ENCODE measurements at places on chromosomes 3 and 15. TPM values are rescaled to one million over a fixed set of nuclear protein-coding genes. Genes with fewer than 3 reads are reported as not detected.

DNA sequence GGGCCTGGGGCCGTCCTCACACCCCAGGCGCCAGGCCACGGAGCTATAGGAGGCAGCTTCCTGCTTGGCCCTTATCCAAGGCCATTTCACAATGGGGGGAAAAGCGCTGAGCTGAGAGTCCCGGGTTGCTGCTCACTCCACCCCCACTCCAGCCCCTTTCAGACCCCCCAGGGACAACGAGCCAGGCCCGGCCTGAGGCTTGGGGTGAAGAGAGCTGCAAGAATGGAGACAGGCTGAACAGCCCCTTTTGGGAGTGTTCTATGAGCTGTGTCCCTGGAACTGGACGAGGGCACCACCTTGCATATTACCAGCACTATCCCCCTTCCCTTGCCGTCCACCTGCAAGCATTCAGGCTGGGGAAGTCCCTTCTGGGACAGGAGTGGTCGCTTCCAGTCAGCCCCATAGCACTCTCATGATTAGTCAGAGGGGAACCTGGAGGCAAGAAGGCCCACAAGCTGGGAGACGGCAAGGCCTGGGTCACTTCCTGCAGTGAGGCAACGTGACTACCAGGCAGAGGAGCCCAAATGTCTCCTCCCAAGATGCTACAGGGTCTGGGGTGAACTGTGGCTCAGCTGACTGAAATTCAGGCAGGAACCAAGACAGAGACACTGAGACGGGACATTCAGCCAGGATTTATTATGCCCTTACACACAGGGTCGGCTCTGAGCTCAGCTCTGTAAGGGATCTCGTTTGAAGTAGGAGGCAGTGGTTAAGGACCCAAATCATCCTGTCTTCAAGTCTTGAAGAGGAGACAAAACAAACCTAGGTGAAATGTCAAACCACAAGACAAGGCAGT, 8.6 kb upstream of the SRP14 start:
- DNase-seq: no peak

DNA sequence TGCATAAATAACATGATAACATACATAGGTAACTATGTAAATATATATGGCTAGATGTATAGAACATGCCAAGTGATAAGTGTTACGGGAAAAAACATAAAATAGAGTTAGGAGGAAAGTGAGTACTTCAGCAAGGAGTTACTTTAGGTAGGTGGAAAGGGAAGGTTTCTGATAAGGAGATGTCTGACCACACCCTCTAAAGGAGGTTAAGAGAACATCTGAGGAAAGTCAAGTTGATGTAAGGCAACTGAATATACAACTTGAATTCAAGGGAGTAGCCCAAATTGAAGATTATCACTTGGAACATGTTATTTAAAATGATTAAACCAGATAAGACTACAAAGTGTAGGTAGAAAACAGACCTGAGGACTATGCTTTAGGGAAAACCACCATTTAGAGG, 13.8 kb downstream of the PIERCE2 start:
- no peak for DNase-seq

CDHR4 gene
- total RNA-seq: 6.0 TPM

COPB2 gene
- total RNA-seq: 92.2 TPM

SGO1 gene
- 2.3 TPM for total RNA-seq

ITGA11 gene
- 3.8 TPM for total RNA-seq

GRCh38 chr15:36778531-36778930, 199.1 kb downstream of the CDIN1 start:
- DNase-seq: no peak

DNA sequence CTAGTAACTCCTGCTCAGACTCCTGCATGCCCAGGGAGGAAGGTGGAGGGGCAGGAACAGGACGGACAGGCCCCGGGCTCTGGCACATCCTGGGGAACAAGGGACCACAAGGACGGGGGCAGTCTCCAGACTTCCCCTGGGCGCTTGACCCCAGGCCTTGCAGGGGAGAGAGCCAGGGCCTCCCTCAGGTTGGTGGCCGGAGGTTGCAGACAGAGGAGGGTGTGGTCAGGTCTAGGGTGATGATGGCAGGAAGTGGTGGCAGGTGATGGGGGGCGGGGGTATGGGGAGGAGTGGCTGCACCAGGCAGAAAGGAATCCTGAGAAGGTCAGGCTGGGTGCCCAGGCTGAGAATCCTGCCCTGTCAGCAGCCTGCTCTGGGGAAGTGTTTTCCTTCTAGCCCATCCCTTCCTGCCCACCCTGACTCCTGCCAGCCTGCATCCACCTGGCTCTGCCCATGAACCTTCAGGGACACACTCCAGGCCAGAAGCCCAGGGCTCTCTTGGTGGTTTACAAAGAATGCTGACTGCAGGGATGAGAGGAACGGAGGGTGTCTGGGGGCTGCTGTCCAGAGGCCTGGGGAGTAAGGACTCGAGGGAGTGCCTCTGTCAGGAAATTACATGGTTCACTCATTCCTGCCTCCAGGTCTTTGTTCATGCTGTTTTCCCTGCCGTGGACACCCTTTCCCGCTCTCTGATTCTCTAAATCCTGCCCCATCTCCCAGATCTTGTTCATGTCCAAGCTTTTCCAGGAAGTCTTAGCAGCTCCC, 15.8 kb downstream of the LOXL1 start:
- no peak for DNase-seq

GRCh38 chr3:29789686-29790085, 508.8 kb downstream of the RBMS3 start:
- no peak for DNase-seq

DNA sequence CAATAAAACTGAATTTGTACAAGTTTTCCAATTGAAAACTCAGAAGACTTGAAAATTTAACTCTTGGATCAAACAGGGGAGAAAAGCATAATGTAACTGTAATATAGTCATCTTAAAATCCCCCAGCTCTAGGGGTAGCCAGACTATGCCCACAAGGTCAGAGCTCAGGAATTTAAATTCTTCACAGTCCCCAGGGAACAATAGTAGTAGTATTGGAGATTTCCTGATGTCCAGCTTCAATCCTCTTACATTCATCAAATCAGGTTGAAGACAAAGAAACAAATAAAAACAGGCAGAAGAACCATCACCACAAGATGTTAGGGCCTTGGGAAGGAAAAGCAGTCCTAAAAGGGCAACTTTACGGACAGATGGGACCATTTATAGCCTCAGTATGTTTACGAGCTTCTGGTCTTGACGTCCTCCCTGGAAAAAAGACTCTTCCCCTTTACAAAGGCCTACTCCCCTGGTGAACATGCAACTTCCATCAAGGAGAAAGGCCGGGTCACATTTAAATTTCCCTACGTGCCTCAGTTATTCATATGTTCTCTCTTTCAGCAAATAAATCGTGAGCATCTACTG, 96.8 kb downstream of the PLCH1 start:
- DNase-seq: no peak

- no peak for DNase-seq
Measured at GRCh38 chr3:114318295-114318694, 24.5 kb downstream of the TIGIT start.

GRCh38 chr3:117681619-117682018, 972.0 kb downstream of the TUSC7 start:
- no peak for DNase-seq

DNA sequence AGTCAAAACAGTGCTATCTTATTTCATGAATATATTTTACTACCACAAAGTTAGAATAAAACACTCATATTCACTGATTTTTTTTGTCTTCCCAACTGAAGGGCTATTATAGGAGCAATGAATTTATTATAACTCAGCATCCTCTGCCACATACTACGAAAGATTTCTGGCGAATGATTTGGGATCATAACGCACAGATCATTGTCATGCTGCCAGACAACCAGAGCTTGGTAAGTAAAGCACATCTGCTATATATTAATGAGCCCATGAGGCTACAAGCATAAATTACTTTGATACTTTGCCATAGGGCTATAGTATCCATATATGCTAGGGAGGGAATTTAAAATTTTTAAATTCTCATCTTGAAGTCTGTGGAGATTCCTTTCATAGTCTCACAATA, 95.9 kb downstream of the FEZF2 start:
- DNase-seq: no peak

DNA sequence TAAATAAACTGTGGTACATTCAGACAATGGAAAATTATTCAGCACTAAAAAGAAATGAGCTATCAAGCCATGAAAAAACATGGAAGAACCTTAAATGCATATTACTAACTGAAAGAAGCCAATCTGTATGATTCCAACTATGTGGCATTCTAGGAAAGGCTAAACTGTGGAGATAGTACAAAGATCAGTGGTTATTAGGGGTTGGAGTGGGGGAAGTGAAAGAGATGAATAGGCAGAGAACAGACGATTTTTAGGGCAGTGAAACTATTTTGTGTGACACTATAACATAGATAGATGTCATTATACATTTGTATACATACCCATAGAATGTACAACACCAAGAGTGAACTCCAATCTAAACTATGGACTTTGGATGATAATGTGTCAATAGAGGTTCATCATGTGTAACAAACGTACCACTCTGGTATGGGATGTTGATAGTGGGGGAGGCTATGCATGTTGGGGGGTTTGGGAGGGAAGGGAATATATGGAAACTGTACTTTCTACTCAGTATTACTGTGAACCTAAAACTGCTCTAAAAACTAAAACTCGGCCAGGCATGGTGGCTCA, 29.0 kb downstream of the RAB27A start:
- DNase-seq: no peak

DNA sequence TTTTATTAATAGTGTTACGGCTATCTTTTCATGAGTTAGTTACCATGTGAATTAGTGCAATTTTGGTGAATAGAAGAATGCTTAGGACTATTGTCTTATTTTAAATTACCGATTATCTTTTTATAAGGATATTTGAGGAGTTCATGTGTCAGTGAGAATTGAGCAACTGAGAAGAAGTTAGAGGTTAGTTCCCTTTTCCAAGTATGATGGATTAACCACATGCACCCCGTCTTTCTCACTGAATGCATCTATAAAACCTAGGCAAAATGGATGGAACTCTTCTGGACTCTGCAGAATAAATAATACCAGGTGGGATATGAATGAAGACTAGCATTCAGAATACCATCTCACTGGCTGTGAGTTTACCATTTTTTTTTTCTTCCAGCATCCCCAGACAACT, 74.3 kb downstream of the TCF12 start:
- DNase-seq: no peak

DNA sequence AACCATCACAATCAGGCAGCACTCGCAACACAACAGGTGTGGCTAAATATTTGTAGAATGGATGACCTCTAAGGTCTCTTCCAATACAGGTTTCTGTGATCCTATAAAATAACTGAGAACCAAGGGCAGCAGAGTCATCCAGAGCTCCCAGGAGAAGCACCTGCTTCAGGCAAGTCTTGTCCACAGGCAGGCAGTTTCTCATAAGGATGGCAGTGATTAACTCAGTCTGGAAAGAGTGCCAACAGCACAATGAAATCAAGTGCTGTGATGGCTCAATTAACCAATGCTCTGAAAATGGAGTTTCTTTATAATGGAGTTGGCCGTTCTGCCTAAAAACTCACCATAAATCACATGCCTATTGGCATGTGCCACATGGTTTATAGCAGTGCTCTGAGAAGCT, 70.8 kb downstream of the HOMER2 start:
- DNase-seq: no peak

PIGBOS1 gene
- total RNA-seq: 11.3 TPM

PRTG gene
- 2.5 TPM for total RNA-seq

PLSCR5 gene
- total RNA-seq: not detected

GRCh38 chr3:63970631-63971475, 52.4 kb downstream of the PSMD6 start:
- DNase-seq: no peak

- no peak for DNase-seq
Measured at GRCh38 chr15:70128414-70129140, 30.9 kb upstream of the TLE3 start.

- DNase-seq: no peak
Measured at GRCh38 chr15:39685999-39686613, 96.5 kb downstream of the FSIP1 start.

P2RY1 gene
- 5.3 TPM for total RNA-seq

- no peak for DNase-seq
Measured at GRCh38 chr3:113136071-113136470, 75.3 kb upstream of the BOC start.

- no peak for DNase-seq
Measured at GRCh38 chr3:112104774-112105173, 18.6 kb downstream of the C3orf52 start.

THPO gene
- 0.95 TPM for total RNA-seq

- no peak for DNase-seq
Measured at GRCh38 chr3:54034971-54035370, 87.4 kb upstream of the CACNA2D3 start.

DNA sequence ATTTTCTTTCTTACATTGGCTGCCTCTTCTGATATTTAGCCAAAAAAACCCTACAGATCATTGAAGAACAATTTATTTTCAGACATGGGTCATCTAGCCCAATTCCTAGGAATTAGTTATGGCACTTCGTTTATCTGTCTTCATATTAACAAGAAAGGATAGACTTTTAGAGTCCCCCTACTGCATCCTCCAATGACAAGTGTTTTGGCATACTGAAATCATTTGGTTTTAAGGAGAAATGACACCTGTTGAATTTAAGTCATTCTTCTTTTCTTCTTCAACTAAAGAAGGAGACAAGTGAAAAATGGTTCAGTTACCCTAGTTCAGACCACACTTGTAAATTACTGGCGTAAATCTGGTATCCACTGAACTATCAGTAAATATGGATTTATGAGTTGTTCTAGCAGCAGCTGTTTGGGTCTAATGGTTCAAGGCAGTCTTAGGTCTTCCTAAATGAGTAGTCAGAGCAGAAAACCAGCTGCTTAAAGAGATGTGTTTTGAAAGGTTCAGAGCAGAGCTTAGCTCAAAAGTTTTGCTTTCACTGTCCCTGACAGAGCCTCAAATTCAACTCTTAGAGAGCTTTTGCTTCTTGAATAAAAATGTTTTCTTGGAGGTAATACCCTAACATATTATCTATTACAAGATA, 5.6 kb downstream of the VGLL3 start:
- no peak for DNase-seq

TIMP4 gene
- total RNA-seq: 145 TPM

SLC22A13 gene
- 2.5 TPM for total RNA-seq

- no peak for DNase-seq
Measured at GRCh38 chr15:62869116-62869515, 173.4 kb upstream of the TPM1 start.

DNA sequence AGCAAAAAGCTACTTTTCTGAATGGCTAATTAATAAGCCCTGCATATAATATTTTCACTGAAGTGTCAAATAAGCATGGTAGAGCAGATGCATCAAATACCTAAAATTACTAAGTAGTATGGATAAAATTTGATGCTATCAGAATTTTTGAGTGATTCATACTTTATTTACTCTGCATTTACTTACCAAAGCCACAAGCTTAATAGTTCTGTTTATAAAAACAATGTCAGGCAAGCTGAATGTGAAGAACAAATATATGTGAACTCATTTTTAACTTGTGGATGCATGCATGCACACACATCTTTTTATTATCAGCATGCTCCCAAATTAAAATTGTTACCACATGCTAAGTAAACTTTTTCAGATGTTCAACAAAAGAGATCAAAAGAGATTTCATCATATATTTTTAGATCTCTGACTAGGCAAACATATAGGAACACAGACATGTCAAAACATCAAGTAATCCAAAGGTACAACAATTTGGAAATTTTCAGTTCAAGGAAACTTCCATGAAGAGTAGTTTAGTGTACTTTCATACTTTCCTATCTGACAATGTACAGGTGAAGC, 969.4 kb downstream of the ROBO1 start:
- DNase-seq: no peak
